Activated CD4-positive, alpha-beta T cell treated with anti-CD3 and anti-CD28 coated beads, Interleukin-2, amount 10 ng/mL, durations not matched to agents 24 days and 14 days (primary cell): ENCODE measurements at places on chromosomes 11 and 22. TPM values are rescaled to one million over a fixed set of nuclear protein-coding genes. Genes with fewer than 3 reads are reported as not detected.

Gene OR8I2
- total RNA-seq = not detected in 2 replicates

Gene RFPL1
- not detected in 2 replicates for total RNA-seq

Gene TSPO
- 126 and 138 TPM in 2 replicates for total RNA-seq

Gene CSF2RB
- total RNA-seq = 5.0 and 5.2 TPM in 2 replicates

DNA sequence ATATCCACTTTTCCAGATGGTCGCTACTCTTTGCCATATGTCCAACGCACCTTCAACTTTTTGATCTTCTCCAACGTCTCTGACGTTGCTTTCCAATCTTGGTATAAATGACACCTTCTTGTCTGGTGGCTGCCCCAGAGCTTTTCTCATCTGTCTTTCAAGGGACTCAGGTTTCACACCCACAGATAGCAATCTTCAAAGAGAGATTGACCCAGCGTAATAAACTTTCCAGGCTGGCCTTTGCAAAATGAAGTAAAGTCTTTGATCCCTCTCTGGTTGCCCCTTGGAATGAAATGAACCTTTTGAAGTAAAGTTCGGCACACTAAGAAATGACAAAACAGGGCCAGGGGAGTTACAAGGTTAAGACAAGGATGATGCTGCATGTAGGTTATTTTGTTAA is 138.4 kb upstream of the BDNF start:
- no peaks in the 10 kb centered on the region for H3K36me3 ChIP-seq
- no peak for DNase-seq

- H3K27ac ChIP-seq = no peak overlapping the region
- H3K4me1 ChIP-seq = no peaks in the 10 kb centered on the region
- no peaks in the 10 kb centered on the region for H3K36me3 ChIP-seq
- H3K4me3 ChIP-seq = no peak overlapping the region
- H3K27me3 ChIP-seq = no peaks in the 10 kb centered on the region
- no peak for DNase-seq
Observed at GRCh38 chr11:24509114-24509513, 12.3 kb downstream of the LUZP2 start.

DNA sequence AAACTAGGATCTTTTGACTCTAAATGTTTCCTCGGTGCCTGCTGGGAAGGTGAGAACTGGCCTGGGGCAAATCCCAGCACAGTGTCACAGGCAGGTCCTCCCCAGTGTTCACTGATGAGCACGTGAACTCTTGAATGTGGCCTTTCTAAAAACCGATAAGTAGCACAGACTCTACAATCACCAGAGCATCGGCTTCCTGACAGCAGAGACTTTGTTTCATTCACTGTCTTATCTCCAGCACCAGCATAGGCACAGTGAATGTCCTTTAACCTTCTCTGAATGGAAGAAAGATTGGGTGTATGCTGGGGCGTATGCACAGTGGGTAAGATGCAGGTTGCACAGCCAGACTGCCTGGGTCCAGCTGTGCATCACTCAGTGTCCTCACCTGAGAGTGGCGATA is 59.3 kb upstream of the EIF3D start:
- no peaks in the 10 kb centered on the region for H3K4me1 ChIP-seq
- H3K27me3 ChIP-seq = peaks cover 11% of the 10 kb centered on the region
- H3K4me3 ChIP-seq = no peak overlapping the region
- DNase-seq = no peak
- H3K27ac ChIP-seq = no peak overlapping the region

DNA sequence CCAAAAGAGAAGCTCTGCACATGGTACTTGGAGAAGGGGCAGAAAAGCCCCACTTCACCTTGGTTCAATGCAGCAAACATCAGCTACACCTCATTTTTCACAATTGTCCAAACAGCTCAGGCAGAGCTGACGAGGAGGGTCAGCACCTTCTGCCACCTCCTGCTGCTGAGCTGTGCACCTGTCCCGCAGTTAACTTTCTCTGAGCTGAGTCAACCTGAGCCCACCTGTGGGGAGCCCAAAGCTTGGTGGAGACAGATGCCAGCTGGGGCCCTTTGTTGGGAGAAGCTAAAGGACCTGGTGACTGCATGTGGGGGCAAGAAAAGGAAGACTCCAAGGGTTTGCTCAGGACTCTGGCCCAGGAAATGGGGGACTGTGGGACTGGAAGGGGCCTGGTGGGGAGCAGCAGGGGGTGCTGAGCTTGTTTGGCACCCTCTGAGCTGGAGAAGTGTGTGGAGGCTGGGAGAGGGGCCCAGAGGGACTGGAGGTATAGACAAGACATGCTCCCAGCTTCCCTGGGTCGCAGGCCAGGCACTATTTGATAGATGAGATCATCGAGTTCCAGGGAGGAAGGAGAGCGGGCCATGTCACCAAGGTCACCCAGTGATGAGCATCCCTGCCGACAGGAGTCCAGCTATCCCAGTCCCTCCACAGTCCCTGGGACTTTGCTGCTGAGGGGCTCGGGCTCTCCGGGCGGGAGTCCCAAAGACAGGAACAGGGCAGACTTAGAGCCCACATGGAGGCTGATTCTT is 53.5 kb downstream of the KCNJ4 start:
- H3K27ac ChIP-seq = no peak overlapping the region
- no peaks in the 10 kb centered on the region for H3K36me3 ChIP-seq
- H3K4me3 ChIP-seq = no peak overlapping the region
